Activated T-helper 1 cell treated with anti-CD3 and anti-CD28 coated beads, Interleukin-2, amount 50 U/mL, for 16 hours (primary cell): ENCODE measurements at places on chromosomes 4 and X.

- no peak for DNase-seq
Measured at GRCh38 chr4:73836373-73837279, at the start of gene CXCL6. Gene CXCL6 (plus strand): TSS chr4:73836678. CDS start chr4:73836751, 73 bp downstream.

GRCh38 chr4:121900132-121900983 lies 30.1 kb upstream of the BBS7 start:
- DNase-seq, result no peak

DNA sequence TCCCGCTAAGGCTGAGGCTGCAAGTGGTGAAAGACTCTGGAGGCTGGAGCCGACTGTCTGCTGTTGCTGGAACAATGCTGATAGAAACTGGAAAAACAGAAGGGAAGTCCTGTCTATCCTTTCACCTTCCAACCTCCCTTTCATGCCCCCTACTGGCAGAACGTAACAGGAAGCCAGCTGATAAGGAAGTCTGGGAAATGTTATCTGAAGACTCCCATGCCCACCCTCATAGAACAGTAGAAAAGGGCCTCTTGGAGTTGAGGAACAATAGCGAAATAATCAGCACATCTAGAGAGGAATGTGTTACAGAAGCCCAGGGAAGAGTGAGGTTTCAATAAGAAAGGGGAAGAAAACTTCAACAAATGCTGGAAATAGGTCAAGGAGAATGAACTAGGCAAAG lies 117.1 kb upstream of the DKK2 start:
- DNase-seq, result no peak

GRCh38 chr4:27360790-27361267 lies 500.2 kb downstream of the STIM2 start:
- no peak for DNase-seq

- DNase-seq, result no peak
Measured at GRCh38 chrX:39427906-39428305, 626.6 kb downstream of the MID1IP1 start.

DNA sequence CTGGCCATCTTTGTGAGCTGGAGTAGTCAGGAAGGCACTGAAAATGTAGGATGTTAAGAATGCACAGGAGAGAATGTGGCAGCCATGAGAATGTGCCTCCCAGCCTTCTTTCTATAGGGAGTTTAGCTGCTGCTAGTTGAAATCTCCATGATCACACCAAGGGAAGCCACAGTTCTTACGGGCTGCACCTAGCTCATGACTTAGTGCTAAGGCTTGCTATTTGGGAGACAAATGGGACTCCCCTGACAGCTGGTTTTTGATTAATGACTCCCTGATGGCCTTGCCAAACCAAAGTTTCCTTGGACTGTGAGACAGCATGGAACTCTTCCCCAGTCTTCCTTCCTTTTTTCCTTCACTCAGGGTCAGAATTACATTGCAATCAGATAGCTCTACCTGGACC lies 9.2 kb downstream of the CTSO start:
- DNase-seq, result no peak

DNA sequence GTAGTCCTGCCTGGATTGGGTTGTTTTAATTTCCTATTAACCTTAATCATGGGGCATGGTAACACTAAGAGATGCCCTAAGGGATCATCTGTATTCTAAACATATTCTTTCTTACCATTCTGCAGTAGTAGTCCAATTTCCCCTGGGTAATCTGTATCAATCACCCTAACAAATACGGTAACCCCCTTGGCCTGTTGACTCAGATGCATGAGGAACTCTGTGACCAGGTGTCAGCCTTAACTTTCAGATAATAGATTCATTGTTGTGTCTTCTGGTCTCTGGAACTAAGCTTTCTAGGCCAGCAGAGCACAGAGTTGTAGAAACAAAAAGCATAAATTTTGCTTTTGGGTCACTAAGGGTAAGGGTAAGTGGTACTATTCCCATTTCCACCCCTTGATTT lies 13.1 kb upstream of the BANK1 start:
- no peak for DNase-seq

- no peak for DNase-seq
Measured at GRCh38 chr4:89788206-89789072, 48.5 kb downstream of the SNCA start.

DNA sequence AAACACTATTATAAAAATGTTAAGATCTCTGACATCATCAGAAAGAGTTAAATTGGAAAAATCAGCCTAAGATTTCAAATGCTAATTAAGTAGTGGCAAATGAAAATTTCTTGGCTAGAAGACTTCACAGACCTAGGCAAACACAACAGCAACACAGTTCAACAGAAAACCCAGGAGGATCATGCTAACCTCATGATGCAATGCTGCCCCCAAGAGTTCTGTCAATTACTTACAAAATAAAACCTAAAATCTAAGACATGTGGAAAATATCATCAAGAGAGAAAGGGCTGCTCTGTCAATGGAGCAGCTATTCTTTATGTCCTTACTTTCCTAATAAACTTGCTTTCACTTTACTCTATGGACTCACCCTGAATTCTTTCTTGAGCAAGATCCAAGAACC lies 21.0 kb downstream of the S100G start:
- no peak for DNase-seq

DNA sequence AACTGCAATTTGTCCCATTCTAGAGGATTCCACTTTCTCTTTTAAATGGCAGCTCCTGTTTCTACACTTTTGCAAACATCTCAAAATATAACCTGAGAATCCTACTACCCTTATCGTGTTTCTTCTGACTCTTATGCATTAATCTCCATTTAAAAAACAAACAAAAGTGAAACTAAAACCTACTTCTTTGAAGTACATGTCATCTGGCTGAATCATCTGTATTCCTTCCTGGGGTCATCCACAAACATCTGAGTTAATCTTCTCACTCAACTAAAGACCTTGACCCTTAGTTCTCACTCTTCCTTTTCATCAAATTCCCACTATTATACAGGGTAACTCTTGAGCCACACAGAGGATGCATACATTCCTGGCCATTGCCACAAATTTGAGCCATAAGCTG lies 584.8 kb downstream of the PPARGC1A start:
- no peak for DNase-seq

- peak; percentile 43 for DNase-seq
Measured at GRCh38 chr4:2412534-2412884, 5.9 kb downstream of the ZFYVE28 start.

GRCh38 chr4:168272488-168272887 lies 46.1 kb downstream of the DDX60 start:
- no peak for DNase-seq

GRCh38 chrX:110795645-110796406 lies at the start of gene CHRDL1:
Gene CHRDL1 (minus strand): TSS chrX:110795817. CDS start chrX:110792181, 3,636 bp downstream.
- no peak for DNase-seq

DNA sequence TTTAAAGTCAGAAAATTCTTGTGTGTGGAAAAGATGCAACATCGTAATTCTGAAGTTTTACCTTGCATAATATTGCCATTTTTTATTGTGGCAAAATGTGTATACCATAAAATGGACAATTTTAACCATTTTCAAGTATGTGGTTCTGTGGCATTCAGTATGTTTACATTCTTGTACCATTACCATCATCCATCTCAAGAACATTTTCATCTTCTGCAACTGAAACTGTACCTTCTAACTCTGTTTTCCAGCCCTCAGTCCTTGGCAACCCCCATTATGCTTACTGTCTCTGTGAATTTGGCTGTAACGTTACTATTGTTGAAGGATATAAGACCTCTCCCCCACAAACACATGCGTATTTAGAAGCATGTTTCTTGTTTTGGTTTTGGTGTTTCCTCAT lies 123.2 kb downstream of the BMPR1B start:
- no peak for DNase-seq
